Stimulated activated CD4-positive, alpha-beta T cell treated with anti-CD3 and anti-CD28 coated beads, Interleukin-12 subunit alpha, Interleukin-12 subunit beta, amount 100 ng/mL, for 48 hours (primary cell): ENCODE measurements at places on chromosomes 2 and 18.

DNA sequence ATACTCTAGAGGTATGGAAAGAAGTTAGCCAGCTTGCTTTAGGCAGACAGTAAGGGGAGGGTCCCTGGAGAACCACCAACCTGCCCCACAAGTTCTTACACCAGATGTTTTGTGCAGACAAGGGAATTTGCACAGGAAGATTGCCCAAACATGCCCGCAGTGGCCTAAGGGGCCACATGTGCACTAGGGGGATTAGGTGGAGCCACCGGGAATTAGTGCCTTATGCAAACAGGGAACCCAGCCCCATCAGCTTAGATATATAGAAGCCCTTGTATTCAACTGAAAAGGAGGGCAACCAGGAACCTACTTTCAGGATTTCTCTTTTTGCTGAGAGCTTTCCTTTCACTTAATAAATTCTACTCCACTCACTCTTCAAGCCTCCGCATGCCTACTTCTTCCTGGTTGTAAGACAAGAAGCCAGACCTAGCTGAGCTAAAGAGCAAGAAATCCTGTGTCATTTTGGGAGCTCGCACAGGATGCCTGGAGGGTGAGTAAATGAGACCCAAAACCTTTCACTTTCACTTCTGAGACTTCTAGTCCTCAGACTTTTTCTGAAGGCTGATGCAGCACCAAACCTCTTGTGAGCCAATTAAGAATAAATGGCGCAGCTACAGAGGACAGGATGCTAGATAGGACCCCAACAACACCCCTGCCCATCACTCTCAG lies 146.3 kb downstream of the GCA start:
- DNase-seq, result no peak

DNA sequence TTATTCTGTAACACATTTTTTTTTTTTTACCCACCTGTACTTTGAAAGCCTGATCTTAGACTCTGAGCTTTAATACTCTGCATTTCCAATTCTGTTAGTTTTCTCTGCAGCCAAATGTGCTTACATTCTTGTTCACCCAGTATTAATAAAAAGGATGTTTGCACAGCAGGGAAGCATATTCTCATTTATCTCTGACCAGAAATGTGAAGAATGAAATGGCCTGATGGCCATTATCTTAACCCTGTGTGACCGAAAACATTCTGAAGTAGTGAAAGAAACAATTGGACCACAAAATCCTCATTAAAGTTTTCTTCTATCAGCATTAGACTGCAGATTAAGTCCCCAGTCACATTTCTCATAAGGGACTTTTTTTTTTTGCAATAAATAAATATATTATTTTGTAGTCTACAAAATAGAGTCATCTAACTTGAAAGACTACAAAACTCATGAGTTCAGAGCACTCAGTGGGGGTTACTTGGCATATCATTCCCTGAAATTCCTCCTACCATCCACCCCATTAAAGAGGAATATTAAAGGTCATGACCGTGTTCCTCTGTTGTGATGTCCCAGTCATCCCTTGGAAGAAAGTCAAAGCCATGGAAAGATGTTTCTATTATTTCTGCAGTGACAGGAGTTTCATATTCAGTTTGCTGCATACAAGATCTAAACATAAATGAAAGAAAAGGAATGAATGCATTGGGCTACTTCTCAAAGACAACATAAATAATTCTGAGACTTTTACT lies 364.4 kb downstream of the RND3 start:
- DNase-seq, result no peak

DNA sequence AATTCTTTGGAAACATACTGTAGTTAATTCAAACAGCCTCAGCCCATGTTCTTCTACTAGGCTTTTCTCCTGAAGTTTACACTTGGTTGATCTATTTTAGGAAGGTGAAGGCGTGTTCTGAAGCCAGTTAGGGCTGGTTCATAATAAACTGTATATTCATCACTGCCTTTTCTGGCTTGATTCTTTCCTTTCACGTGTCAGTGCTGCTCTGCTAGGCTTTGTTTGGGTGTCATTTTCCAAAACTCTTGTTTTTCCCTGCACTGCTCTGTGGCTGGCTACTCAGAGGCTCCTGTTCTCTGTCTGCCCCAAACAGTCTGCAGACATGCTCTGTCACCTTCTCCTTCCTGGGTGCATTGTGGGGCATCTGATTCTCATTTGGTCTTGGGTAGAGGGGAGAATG lies 136.1 kb downstream of the PARD3B start:
- DNase-seq, result no peak

DNA sequence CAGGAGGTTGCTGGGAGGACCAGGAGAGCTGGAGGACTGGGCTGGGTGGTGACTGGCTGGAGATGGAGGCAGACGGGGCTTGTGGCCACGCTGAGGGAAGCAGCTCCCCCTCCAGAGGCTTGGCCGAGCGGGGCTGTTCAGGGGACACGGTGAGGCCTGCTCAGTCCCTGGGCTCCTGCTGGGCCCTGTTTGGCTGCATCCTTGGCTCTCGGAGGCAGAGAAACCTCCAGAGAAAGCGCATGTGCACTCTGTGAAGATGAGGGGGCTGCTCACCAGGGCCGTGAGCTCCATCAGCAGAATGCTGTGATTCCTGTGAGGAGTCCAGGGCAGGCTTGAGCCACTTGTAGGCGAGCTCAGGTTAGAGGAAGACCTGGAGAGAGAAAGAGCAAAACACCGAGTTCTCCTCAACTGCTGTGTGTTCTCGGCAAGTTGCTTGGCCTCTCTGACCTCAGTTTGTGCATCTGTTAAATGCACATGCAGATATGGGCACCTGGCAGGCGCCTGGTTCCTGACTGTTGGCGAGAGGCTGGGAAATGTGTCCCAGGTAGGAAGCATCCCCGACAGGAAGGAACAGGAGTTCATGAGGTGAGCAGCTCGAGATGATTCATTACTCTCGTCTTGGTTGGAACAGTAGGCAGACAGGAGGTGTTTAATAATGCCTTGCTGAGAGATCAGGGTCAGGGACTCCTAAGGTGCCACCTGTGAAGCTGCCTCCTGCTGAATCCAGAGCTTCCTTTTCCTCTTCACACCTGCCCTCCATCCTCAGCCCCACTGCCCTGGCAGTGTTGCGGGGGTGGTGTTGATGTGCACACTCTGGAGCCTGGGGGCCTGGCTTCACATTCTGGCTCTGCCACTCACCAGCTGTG lies 941 bp downstream of the ZAP70 start:
- no peak for DNase-seq

- DNase-seq, result peak; percentile 57
These were observed at the start of gene GAD1 for GRCh38 chr2:170816504-170817092. TSS of gene GAD1 (plus strand) at chr2:170816887. CDS start at chr2:170818592, 1,705 bp downstream.

DNA sequence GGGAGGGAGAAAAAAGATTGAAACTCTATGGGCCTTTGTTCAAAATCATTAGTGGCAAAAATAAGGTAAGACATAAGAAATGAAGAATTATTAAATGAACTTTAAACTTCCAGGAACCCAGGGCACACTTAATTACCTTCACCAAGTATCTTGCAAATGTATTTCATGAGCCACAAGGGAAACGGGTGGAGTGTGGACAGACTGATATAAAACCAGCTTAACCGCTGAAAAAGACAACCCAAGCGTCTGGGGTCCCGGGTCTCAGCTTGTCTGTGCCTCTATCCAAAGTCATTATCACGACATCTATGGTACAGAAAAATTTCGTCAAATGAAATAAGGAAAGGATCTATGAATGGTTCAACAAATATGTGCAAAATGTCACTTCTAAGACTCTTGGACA lies 13.9 kb upstream of the MBOAT2 start:
- no peak for DNase-seq

DNA sequence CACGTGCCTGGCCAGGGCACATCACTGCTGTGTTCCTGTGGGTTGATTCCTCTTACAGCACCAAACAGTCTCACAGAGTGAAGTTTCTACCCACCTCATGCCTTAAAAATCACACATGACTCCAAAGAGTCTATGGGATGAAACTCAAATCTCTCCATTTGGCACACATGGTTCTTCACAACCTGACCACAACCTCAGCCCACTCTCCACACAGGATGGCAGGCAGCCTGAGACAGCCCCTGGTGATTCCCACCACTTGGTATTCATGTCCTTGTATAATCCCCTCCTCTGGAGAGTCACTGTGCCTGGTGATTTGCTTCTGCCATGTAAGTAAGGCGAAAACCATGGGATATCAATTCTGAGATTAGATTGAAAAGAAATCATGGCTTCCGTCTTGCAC lies 46.2 kb downstream of the LBH start:
- no peak for DNase-seq

GRCh38 chr2:73931531-73932500 lies 5.1 kb downstream of the DGUOK start:
- no peak for DNase-seq

GRCh38 chr2:129767346-129768035 lies 212.0 kb upstream of the RAB6C start:
- no peak for DNase-seq

DNA sequence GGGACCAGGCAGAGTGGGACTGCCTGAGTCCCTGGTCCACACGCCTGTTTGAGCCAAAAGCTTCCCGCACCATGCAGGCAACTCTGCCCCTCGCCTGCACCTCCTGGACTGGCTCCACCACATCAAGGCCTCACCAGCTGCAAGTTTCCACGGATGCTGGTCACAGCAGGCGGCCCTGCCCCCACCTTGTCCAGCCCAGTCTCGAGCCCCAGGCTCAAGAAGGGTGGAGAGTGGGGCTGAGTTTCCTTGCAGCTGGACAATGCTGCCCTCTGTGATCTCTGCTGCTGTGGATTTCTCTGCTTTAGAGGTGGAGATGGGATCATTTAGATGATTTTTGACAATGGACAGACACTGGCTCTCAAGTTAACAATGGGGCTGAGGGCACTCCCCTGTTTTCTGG lies 74.9 kb downstream of the MTCL1 start:
- DNase-seq, result no peak

DNA sequence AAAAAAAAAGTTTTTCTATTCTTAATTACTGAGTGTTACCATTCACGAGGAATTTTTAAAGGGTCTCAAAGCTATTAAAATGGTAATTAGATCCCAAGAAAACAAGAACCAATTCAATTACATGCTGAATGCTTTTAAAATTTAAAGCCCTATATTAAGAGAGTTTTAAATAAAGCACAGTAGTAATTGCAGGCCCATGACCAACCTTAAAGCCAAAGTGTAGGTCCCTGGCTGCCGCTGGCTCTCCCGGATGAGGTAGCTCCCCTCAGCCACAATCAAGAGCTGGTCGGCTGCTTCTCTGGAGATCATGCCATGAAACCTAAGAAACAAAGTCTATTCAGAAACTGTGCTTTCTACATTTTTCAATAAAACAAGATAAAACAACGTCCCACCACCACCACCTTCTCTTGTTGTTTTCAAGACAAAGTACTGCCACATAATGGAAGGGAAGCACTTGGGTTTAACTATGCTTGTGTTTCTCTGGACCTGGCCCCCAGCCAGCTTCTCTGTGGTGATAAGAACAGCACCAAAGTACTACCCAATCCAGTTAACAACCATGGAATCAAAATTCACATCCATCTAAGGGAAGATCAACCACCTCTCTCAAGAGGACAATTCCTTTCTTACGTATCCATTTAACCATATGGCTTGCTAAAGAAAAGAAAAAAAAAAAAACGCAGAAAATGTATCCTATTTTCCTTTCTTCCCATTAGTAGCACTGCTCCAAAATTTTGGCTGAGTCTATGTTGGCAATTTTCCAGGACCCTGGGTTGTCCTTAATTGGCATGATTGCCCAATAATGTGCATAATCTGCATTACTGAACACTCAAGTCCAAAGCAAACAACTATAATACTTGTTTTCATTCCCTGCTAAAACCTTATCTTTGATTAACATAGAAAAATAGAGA lies 90.1 kb downstream of the CHN1 start:
- DNase-seq, result no peak
